ENCODE measurements at places on chromosomes 11 and 22.

GRCh38 chr11:41845066-41845465, 385.6 kb upstream of the LRRC4C start:
- no peak for DNase-seq

GRCh38 chr11:42631220-42631843, 680.5 kb upstream of the API5 start:
- no peak for DNase-seq

DNA sequence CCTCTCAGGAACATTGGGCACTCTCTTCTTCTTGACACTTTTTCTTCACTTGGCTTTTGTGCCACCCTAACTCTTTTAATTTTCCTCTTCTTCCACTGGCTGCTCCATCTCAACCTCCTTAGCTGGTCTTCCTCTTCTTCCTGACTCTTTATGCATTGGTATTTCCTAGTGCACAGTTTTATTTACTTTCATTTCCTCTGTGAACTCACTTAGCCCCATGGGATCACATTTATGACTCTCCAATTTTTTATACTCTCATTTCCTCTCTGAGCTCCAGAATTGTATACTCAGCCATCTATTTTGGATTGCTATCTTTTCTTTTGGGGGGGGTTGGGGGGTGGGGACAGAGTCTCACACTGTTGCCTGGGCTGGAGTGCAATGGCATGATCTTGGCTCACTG, 38.5 kb upstream of the LARGE1 start:
- DNase-seq = no peak

DNA sequence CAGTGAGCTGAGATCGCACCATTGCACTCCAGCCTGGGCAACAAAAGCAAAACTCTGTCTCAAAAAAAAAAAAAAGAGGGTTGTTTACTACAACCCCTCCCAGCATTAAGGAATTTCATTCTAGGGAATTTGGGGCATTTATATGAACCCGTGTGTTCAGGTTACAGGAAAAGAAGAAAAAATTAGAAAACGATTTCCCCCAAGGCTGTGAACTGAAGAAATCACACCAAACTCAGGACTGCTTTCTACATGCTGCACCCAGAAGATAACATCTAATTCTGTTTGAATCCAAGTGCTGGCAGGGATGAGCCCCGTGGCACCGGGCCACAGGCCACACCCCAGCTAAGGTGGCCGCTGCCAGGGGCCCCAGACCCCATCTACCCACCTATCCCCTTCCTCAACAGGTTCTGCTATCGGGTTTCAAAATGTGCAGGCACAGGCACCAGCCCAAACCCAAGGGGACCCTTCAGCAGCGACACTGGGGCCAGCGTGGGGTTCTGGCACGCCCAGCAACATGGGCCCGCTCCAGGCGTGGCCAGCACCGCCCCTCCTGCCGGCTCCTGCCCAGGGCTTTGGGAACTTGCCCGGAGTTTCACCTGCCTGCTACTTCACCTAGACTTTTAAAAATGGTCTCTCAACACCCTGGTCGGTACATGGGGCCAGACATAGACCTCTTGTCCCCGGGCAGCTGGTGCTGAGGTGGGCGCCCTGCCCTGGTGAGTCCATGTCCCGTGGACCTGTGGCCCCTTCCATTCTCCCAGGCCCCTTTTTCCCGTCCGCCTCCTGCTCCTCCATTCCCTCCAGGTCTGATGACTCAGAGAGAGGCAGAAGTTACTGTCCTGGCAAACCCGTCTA, 11.8 kb downstream of the CELSR1 start:
- DNase-seq = no peak

DNA sequence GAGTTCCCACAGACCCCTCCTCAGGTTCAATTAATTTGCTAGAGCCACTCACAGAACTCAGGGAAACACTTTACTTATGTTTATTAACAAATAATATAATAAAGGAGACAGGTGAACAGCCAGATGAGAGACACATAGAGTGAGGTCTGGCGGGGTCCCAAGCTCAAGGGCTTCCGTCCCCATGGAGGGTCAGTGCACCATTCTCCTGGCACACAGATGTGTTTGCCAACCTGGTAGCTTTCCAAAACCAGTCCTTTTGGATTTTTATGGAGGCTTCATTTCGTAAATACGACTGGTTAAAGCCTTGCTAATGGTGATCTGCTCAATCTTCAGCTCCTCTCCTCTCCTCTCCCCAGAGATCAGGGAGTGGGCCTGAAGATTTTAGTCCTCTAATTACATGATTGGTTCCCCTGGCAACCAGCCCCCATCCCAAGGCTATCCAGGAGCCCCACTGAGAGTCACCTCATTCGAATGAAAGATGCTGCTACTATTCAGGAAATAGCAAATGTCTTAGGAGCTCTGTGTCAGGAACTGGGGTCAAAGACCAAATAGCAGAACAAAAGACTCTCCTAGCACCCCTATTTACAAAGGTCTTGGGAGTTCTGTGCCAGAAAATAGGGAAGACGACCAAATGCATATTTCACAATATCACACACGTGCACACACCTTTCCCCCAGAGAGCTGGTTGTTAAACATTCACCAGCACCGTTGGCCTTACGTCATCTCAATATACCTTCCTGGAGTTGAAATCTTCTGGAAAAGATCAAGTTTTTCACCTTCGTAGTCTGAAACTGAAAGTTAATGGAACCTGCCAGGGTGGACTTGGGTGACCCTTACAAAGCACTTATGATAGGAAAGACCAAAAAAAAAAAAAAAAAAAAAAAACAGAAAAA, 23.8 kb upstream of the CAPRIN1 start:
- DNase-seq = no peak

DNA sequence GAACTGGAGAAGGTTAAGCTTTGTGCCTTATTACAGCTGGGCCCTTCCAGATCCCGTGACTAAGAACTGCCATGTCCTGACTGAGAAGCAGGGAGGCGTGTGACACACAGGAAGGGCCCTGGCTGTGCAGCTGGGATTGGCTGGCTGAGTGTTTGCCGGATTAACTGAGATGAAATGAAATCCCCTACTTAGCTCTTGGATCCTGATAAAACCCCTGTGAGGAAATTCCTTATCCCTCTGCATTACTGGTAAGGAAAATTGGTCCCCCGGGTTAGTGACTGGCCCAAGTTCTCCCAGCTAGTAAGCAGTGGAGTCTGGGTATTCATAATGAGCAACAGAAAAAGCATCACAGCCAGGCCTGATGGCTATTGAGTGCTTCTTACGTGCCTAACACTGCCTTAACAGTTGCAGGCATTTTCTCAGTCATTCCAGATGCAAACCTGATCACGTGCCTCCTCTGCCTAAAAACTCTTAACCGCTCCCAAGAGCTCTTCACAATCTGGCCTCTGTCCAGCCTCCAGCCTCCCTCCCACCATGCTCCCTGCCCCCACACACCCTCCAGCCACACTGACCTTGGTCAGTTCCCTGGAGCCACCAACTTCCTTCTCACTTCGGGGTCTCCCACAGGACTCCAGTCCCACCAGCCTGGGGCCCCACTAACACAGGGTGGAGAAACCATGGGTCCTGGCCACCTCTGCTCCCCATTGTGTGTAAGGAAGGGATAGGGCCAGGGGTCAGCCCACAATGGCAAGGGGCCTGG, 37.8 kb downstream of the ARRB1 start:
- DNase-seq = no peak

GRCh38 chr22:35938226-35938625, 90.4 kb downstream of the RBFOX2 start:
- peak; percentile 31 for DNase-seq

GRCh38 chr11:2346014-2346413, 31.1 kb upstream of the CD81 start:
- no peak for DNase-seq

GRCh38 chr11:32772731-32773130, 21.7 kb downstream of the CCDC73 start:
- no peak for DNase-seq

GRCh38 chr11:66259956-66260355, 8.5 kb upstream of the RAB1B start:
- no peak for DNase-seq

GRCh38 chr11:134063991-134064747, 4.7 kb upstream of the JAM3 start:
- DNase-seq = no peak

- DNase-seq = no peak
These were observed 535 bp downstream of the AQP11 start for GRCh38 chr11:77590194-77590782.

- DNase-seq = no peak
These were observed 23.7 kb upstream of the BID start for GRCh38 chr22:17797721-17798559.
